T-helper 2 cell (primary cell): ENCODE measurements at places on chromosomes 16 and 17.

- DNase-seq = no peak
Observed at GRCh38 chr16:78100112-78100467, 636 bp downstream of the WWOX start.

DNA sequence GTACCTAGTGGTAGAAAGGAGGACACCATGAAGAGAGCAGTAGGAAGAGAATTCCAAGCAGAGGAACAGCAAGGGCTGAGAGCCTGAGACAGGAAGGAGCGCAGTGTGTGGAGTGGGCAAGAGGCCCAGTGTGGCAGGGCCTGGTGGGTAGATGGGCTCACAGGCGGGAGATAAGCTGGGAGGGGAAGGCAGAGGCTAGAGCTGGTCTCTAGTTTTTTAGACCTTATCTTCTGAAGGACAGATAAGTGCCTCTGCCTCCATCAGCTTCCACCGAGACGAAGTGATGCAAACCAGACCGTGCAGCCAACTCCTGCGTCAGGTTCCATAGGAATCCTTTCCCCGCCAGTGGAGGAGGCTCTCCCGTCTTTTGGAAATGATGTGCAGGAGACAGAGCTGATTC is 33.6 kb downstream of the CDH1 start:
- no peak for DNase-seq

DNA sequence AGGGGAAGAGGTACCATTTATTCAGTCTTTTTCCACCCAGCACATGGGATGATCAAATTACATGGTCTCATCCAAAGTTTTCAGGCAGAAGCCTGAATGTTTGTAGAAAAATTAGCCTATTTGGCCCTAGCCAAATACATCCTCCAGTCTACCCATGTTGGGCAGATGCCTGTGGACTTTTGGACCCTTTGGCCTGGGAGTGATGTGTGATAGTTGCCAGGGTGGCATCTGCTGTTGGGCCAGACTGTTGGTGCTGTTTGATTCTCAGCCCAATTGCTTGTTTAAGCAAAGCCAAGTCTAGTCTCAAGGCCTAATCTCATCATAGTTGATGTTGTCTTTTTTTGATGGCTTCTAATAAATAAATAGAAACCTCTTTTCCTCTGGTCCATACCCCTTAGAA is 419.0 kb downstream of the CDH13 start:
- no peak for DNase-seq

- no peak for DNase-seq
Observed at GRCh38 chr16:29714396-29714795, 31.4 kb downstream of the C16orf54 start.

- DNase-seq = no peak
Observed at GRCh38 chr16:64648282-64648681, 473.6 kb downstream of the CDH11 start.

DNA sequence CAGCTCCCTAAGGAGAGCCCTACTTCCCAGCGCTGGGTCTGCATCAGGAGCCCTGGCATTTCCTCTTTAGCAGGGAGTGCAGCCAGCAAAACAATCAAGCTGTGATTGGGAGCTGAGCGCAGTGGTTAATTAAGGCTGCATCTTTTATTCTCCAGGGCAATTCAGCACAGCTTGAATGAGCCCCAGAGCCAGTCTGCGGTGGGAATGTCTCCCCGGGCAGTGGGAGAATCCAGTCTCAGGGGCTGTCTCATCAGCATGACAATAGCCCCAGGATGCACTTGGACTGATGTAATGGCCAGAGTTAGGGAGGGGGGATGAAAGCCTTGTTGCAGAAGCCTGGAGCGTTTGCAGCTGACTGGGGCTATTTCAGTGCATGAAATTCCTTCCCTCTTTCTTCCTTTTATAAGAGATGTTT is 292.6 kb upstream of the SOX9 start:
- DNase-seq = no peak

DNA sequence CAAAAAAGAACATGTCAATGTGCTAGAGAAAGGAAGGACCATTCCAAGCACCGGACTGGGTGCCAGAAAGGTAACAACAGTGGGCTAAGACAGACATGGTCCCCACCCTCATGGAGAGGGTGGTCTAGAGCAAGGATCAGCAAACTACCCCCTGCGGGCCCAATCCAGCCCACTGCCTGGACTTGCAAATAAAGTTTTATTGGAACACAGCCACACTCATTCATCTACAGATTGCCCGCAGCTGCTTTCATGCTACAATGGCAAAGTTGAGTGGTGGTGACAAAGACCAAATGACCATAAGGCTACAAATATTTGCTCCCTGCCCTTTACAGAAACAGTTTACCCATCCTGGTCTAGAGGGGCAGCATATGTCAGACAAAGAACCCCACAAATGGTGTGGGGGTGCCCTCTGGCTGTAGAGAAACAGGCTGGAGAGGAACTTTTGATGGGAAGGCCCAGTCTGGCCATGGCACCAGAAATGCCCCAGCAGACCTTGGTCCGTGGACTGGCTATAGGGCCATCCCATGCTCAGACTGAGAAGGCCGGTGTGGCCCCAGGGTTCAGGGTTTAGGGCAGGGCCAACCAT is 15.2 kb downstream of the CDH5 start:
- no peak for DNase-seq

GRCh38 chr16:48949636-48950035 is 332.0 kb downstream of the CBLN1 start:
- DNase-seq = no peak

DNA sequence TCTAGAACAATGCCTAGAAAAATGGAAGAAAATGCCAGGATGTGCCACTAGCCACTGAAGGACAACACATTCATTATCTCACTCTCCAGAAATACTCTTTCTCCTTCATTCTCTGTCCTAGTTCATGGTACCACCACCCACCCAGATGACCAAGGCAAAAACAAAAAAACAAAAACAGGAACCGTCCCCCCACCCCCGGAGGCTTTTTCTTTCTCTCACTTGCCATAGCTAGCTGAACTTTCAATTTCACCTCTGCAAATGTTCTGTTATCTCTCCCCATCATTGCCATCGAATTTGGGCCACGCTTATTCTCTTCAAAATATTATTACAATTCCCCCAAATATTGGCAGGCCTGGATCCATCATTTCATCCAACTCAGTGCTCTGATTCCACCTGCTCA is 49.0 kb downstream of the SOX9 start:
- DNase-seq = no peak

- DNase-seq = no peak
Observed at GRCh38 chr17:37820995-37821713, 76.3 kb upstream of the HNF1B start.

- no peak for DNase-seq
Observed at GRCh38 chr16:5382484-5382883, 284.9 kb upstream of the EEF2KMT start.

- DNase-seq = no peak
Observed at GRCh38 chr17:76268015-76268749, 3.0 kb downstream of the UBALD2 start.

- no peak for DNase-seq
Observed at GRCh38 chr17:56707312-56708219, 114.1 kb downstream of the NOG start.

DNA sequence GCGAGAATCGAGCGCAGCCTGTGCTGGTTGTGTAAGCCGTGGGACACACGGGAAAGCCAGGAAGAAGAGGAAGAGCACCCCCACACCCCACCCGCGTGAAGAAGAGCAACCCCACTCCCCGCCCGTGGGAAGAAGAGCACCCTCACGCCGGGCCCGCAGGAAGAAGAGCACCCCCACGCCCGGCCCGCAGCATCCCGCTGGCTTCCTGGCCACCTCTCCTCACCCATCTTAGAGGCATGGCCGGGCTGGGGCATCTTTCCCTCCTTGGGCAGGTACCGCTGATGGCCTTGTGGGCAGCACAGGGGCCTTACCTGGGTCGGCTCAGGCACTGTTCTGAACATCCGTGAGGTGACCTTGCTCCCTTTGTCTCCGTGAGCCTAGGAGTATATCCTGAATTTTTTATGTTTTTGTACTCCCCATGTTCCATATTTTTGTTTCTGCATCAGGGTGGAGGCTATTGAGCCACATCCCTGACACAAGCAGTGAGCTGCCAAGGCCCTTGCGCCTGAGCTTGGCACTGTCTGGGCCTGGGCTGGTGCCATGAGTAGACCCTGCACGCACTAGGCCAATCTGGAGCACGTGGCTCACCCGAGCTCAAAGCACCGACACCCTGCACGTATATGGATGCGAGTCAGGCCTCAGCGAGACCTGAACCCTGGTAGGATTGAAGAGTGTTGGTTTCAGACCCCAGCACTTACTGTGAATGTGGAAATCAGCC is 71.4 kb upstream of the KCTD5 start:
- DNase-seq = no peak

- no peak for DNase-seq
Observed at GRCh38 chr16:72210555-72210954, 38.6 kb upstream of the PMFBP1 start.

GRCh38 chr17:82524540-82524939 is 5.0 kb downstream of the FOXK2 start:
- DNase-seq = no peak

- DNase-seq = no peak
Observed at GRCh38 chr17:43540821-43541674, 5.1 kb downstream of the ETV4 start.

DNA sequence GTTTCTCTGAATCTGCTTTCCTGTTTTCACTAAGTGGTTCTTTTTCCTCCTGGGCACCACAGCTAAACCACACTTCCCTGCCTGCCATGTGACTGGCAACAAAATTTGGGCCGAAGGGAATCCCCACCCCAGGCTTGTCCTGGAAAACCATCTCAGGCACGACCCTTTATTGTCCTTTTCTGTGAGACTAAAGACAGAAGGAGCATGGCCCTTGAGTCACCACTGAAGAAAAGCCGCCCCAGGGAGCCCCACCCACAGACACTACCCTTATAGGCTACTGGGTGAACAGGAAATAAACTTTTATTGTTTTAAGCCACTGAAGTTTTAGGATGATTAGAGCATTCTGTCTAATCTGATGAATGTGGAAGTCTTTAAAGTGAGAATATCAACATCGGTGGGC is 88.6 kb upstream of the BRD7 start:
- no peak for DNase-seq

DNA sequence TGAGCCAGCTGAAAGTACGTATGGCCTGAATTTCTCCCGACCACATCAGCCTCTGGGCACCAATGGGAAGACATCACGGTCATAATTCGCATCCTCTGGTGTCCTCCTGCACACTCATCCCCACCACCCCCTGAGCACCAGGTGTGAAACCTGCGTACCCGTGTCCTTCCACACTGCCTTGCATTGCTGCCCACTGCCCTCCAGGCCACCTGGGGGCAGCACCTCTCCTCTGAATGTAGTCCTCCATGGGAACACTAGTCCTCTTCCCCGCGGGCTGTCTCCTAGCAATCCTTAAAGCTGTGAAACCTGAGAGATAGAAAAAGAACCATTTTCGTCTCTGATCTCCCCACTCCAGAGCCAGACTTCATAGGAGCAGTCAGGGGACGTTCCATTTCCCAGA is 125.5 kb downstream of the ZNF18 start:
- DNase-seq = no peak

DNA sequence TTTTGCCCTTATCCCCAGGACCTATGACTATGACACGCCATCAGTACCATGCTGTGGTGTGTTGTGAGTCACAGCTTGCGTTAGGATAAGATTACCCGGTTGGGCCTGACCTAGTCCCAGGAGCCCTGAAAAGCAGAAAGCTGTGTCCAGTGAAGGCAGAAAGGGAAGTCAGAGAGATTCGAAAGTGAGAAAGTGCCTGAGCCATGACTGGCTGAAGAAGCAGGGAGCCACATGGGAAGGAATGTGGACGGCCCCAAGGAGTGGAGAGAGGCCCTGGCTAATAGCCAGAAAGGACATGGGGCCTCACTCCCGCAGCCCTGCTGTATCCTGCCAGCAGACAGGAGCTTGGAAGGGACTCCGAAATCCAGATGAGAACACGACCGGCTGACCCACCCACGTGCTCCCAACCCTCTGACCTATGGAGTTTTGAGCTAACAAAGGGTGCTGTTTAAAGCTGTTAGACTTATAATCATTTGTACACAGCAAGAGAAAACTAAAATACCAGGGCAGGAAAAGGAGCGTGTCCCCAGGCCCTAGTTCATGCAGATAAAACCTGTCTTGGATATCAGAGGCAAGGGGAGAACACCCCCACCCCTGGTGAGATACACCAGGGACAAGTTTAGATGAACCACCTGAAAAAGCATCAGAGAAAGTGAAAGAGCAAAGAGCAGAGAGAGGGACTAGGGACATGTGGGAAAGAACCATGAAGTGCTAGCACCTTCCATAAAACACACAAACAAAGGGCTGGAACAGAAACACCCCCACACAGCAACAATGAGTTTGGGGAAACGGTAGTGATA is 115.3 kb downstream of the SLC39A11 start:
- no peak for DNase-seq

DNA sequence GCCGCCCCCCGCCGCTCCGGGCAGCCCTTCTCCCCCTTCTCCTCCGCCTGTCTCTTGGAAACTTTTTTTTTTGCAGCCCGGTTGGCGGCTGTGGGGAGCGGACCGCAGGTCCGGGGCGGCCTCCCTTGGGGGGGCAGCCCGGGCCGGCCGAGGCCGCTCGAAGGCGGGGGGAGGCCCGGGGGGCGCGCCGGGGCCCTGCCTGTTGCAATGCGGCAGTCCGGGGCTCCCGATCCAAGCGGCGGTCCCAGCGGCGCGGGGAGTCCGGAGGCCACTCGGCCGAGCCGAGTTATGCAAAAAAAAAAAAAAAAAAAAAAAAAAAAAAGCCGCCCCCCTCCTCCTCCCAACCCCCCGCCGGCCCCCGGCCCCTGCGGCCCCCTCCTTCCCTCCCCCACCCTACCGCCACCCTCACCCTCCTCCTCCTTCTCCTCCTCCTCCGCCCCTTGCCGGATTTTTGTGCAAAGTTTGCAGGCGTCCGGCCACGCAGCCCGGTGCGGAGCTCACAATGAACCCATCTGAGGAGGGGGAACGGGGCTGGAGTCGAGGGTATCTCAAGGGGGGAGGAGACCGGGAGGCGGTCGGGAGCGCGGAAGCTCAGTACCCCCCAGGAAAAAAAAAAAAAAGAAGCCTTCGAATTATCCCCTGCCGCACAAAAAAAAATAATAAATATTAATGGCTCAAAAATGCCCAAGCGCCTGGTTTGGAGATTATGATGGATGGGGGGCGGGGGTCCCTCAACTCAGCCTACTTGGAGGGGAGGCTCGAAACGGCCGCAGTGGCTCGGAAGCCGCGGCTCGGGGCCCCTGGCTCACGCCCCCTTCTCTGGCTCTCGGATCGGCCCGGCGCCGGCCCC is at the start of gene ZNF423:
Gene ZNF423, minus strand, starts transcription at position 291 of the 850 bp plus-strand sequence. CDS start 338 bp downstream, outside the sequence.
- no peak for DNase-seq

GRCh38 chr17:65785109-65785508 is 223.7 kb upstream of the AXIN2 start:
- no peak for DNase-seq

GRCh38 chr17:57530508-57530907 is 214.6 kb downstream of the CCDC182 start:
- no peak for DNase-seq

GRCh38 chr16:5595849-5596248 is 498.3 kb upstream of the EEF2KMT start:
- DNase-seq = no peak

DNA sequence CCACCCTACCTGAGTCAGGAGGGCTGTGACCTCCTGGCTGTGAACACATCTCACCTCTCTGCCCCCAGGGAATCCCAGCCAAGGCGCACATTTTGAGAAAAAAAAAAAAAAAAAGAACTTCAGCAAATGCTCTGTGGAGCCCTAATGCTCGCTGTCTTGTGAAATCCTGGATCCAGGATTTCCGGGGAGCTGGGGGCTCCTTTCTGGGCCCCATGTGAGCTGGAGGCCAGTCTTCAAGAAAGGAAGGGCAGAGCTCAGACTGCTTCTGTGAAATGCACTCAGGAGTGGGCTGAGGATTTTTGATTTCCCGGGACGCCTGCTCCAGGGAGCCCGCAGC is 36.0 kb upstream of the EMP2 start:
- no peak for DNase-seq
